H9 (cell line): ENCODE measurements at places on chromosomes 5 and 9. TPM values are rescaled to one million over a fixed set of nuclear protein-coding genes. Genes with fewer than 3 reads are reported as not detected.

Gene MARCOL
- not detected in 2 replicates for total RNA-seq

Gene C5orf58
- total RNA-seq = 0.90 and 1.4 TPM in 2 replicates

Gene HNRNPK
- total RNA-seq = 790 and 802 TPM in 2 replicates

Gene PALM2AKAP2
- total RNA-seq = 3.6 and 4.0 TPM in 2 replicates

Gene PRR16
- 0.13 and 0.44 TPM in 2 replicates for total RNA-seq

Gene PSAT1
- 215 and 225 TPM in 2 replicates for total RNA-seq

Gene LECT2
- not detected in 2 replicates for total RNA-seq

Gene FNIP1
- 13.4 TPM in 2 replicates for total RNA-seq

Gene SH3GL2
- total RNA-seq = 5.8 and 6.5 TPM in 2 replicates

Gene DENND4C
- total RNA-seq = 22.6 and 26.6 TPM in 2 replicates

Gene REEP5
- total RNA-seq = 45.3 and 46.2 TPM in 2 replicates

Gene SLCO4C1
- total RNA-seq = 4.8 and 5.6 TPM in 2 replicates

Gene FOXD4
- total RNA-seq = 0.20 and 0.22 TPM in 2 replicates

Gene HMGXB3
- 23.8 and 26.9 TPM in 2 replicates for total RNA-seq

Gene CYSTM1
- total RNA-seq = 19.0 and 20.6 TPM in 2 replicates

Gene PPP3R2
- total RNA-seq = not detected in 2 replicates

Gene ELP1
- total RNA-seq = 34.7 and 38.7 TPM in 2 replicates

Gene CDC20B
- 0.18 and 0.26 TPM in 2 replicates for total RNA-seq

Gene PCDHA12
- 7.1 and 7.2 TPM in 2 replicates for total RNA-seq

Gene PCDHB7
- 0.42 and 0.52 TPM in 2 replicates for total RNA-seq

Gene ZNF366
- total RNA-seq = not detected in 2 replicates

Gene SLC6A7
- total RNA-seq = not detected in 2 replicates

Gene ARID3C
- total RNA-seq = not detected in 2 replicates

Gene EIF4E1B
- total RNA-seq = 1.3 and 1.8 TPM in 2 replicates

Gene UBTD2
- total RNA-seq = 39.9 and 42.6 TPM in 2 replicates

Gene MEGF10
- total RNA-seq = 36.5 and 38.5 TPM in 2 replicates

Gene C9orf72
- total RNA-seq = 17.0 and 18.3 TPM in 2 replicates

Gene AJM1
- total RNA-seq = 1.8 and 2.3 TPM in 2 replicates

Gene MELK
- total RNA-seq = 40.1 and 43.6 TPM in 2 replicates

Gene TLR4
- total RNA-seq = 0.07 TPM in 2 replicates

Gene CD274
- total RNA-seq = 0.13 TPM in 1 of 2 replicates, not detected in the other

Gene CERT1
- 48.1 and 50.2 TPM in 2 replicates for total RNA-seq

Gene PCDHA4
- 3.5 and 3.9 TPM in 2 replicates for total RNA-seq
